ENCODE measurements at places on chromosomes 2 and 18. TPM values are rescaled to one million over a fixed set of nuclear protein-coding genes. Genes with fewer than 3 reads are reported as not detected.
A peak's percentile ranks its signal among the peaks of the same experiment; 100 is the strongest.

- no peak overlapping the region for H3K4me3 ChIP-seq
- no peak for DNase-seq
- peaks cover 32% of the 10 kb centered on the region for H3K36me3 ChIP-seq
- H3K4me1 ChIP-seq = no peaks in the 10 kb centered on the region
- peak overlapping the region; percentile 13 for H3K27ac ChIP-seq
These were observed 34.7 kb upstream of the CALCRL start for GRCh38 chr2:187482796-187483195.

Gene SP110
- total RNA-seq = 6.2 TPM

Gene ADRA2B
- 0.28 TPM for total RNA-seq

GRCh38 chr2:122244598-122245229 is 489.3 kb downstream of the TSN start:
- no peak overlapping the region for H3K4me3 ChIP-seq
- H3K36me3 ChIP-seq = no peaks in the 10 kb centered on the region
- H3K4me1 ChIP-seq = no peaks in the 10 kb centered on the region
- no peak overlapping the region for H3K27ac ChIP-seq
- H3K27me3 ChIP-seq = no peaks in the 10 kb centered on the region
- DNase-seq = no peak

Gene ABCB11
- total RNA-seq = 0.05 TPM

DNA sequence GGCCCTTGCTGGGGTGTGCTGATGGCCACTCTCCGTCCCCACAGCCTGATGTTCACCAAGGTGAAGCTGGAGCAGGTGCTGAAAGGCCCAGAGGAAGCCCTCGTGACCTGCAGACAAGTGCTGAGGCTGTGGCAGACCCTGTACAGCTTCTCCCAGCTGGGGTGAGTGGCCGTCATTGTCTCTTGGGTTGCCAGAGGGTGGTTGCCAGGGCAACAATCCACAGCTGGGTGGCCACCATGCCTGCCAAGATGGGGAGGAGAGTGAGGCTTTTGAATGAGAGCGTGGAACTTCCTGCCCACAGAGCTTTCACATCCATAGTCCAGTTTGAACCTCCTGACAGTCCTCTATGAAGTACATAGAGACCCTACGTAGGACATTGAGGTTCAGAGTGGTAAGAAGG is 108.8 kb downstream of the STPG4 start:
- H3K4me1 ChIP-seq = peaks cover 29% of the 10 kb centered on the region
- no peak overlapping the region for H3K27ac ChIP-seq
- no peaks in the 10 kb centered on the region for H3K27me3 ChIP-seq
- DNase-seq = no peak

Gene RAD51AP2
- not detected for total RNA-seq

- no peaks in the 10 kb centered on the region for H3K27me3 ChIP-seq
- peak overlapping the region; percentile 36 for H3K27ac ChIP-seq
- H3K36me3 ChIP-seq = no peaks in the 10 kb centered on the region
- no peaks in the 10 kb centered on the region for H3K4me1 ChIP-seq
- H3K4me3 ChIP-seq = peak overlapping the region; percentile 33
- DNase-seq = peak; percentile 35
These were observed 887.9 kb downstream of the NRXN1 start for GRCh38 chr2:50143822-50144575.

DNA sequence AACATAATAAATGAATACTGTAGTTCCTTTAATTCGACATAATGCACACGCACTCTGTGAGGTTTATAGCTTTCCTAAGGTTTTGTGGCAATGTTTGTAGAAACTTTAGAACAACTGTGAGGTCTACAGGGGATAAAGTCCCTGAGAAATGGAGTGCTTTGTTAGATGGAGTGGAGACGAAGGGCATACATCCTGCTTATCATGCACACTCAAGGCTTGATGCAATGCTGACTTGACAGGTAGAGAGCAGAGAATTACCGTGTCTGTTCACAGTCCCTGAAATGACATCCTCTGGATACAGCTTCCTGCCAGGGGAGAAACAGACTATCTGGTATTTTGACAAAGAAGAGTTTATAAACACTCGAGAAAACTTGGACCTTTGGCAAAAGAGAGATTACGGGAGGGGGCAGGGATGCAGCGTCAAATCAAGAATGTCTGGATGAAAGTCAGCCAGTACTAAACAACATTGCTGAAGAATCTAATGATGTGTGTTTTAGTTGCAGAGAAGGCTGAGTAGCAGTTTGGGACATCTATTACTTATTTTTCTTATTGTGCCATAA is 766.9 kb upstream of the ZEB2 start:
- H3K36me3 ChIP-seq = no peaks in the 10 kb centered on the region
- DNase-seq = no peak
- H3K4me1 ChIP-seq = no peaks in the 10 kb centered on the region
- H3K27ac ChIP-seq = no peak overlapping the region
- H3K27me3 ChIP-seq = no peaks in the 10 kb centered on the region

Gene TEKT4
- total RNA-seq = 0.26 TPM

- no peaks in the 10 kb centered on the region for H3K4me1 ChIP-seq
- H3K27me3 ChIP-seq = no peaks in the 10 kb centered on the region
- H3K4me3 ChIP-seq = no peak overlapping the region
- DNase-seq = no peak
- no peaks in the 10 kb centered on the region for H3K36me3 ChIP-seq
These were observed 21.6 kb downstream of the SNORC start for GRCh38 chr2:232891621-232892071.

Gene SULT1C4
- total RNA-seq = not detected

GRCh38 chr2:4098137-4098536 is 394.8 kb downstream of the DCDC2C start:
- DNase-seq = no peak
- H3K4me1 ChIP-seq = no peaks in the 10 kb centered on the region
- no peaks in the 10 kb centered on the region for H3K27me3 ChIP-seq
- H3K36me3 ChIP-seq = no peaks in the 10 kb centered on the region

Gene CAB39
- 39.9 TPM for total RNA-seq

DNA sequence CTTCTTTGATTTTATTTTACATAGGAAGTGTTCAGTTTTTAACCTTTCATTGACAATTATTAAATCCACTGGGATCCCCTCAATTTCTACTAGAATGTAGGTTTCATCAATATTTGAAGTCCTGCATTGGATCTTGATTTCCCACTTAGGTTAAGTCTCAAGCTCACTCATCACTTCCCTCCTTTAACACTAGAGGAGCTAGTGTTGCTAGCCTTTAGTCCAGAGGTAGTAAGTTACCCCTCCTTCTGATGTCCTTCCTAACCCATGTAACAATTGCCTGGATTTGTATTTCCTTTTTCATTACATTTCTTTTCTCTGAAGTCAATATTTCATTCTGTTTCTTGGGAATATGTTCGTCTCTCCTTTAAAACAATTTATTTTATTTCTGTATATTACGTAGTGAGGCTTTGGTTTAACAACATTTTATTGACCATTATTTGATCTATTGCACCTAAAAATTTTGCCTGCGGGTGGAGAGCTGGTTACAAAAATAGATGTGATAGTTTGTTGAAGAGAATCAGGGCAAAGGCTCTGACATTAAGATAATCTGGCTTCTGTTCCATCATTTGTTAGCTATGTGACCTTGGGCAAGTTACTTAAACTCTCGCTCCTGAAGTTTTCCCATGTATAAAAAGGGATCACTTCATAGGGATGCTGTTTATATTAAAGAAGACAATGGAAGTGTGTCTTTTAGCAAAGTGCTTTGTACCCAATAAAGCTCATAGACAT is 833.0 kb downstream of the SLC4A3 start:
- H3K4me1 ChIP-seq = no peaks in the 10 kb centered on the region
- no peaks in the 10 kb centered on the region for H3K36me3 ChIP-seq
- no peak for DNase-seq
- no peaks in the 10 kb centered on the region for H3K27me3 ChIP-seq

Gene HJURP
- total RNA-seq = 87.0 TPM

- no peaks in the 10 kb centered on the region for H3K27me3 ChIP-seq
- H3K27ac ChIP-seq = no peak overlapping the region
- DNase-seq = no peak
- peaks cover 3% of the 10 kb centered on the region for H3K36me3 ChIP-seq
- H3K4me3 ChIP-seq = no peak overlapping the region
These were observed 4.0 kb upstream of the RND3 start for GRCh38 chr2:150491430-150491829.

- H3K4me3 ChIP-seq = no peak overlapping the region
These were observed 567 bp downstream of the NT5C1B start for GRCh38 chr2:18588802-18589201.

DNA sequence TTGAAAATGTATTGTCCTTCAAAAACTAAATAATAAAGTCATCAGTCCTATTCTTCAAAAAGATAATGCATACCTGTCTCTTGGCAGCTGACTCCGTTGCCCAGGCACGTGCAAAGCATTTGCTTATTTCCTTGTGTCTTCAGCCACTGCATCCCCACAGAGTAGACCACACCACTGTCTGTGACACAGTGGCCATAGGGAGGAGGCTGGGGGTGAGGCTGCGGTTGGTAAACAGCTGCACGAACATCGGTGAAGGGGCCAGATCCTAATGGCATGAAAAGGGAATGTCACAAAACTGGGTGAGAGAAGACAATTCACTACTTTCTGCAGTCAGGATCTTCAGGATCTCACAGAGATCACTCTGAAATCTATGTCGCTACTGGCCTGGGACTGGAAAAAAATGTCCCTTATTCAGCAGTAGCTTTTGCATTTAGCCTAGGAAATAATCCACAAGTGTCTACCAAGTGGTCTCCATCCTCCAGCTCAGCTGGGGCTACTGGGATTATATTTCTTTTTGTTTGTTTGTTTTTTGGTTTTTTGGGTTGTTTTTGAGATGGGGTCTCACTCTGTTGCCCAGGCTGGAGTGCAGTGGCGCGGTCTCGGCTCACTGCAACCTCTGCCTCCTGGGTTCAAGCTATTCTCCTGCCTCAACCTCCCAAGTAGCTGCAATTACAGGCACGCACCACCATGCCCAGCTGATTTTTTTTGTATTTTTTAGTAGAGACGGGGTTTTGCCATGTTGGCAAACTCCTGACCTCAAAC is 10.7 kb downstream of the FN1 start:
- H3K4me1 ChIP-seq = no peaks in the 10 kb centered on the region
- H3K4me3 ChIP-seq = no peak overlapping the region

GRCh38 chr18:31512203-31512764 is 14.3 kb downstream of the DSG2 start:
- DNase-seq = no peak
- H3K4me1 ChIP-seq = no peaks in the 10 kb centered on the region
- no peak overlapping the region for H3K4me3 ChIP-seq
- H3K27me3 ChIP-seq = no peaks in the 10 kb centered on the region
- no peak overlapping the region for H3K27ac ChIP-seq
- H3K36me3 ChIP-seq = no peaks in the 10 kb centered on the region

- no peaks in the 10 kb centered on the region for H3K4me1 ChIP-seq
- no peaks in the 10 kb centered on the region for H3K36me3 ChIP-seq
- H3K27me3 ChIP-seq = no peaks in the 10 kb centered on the region
- no peak overlapping the region for H3K4me3 ChIP-seq
- no peak overlapping the region for H3K27ac ChIP-seq
- DNase-seq = no peak
These were observed 468.2 kb upstream of the TNP1 start for GRCh38 chr2:217327953-217328621.

Gene SF3B6
- 129 TPM for total RNA-seq

Gene CRYGA
- total RNA-seq = not detected

Gene OBSL1
- total RNA-seq = 25.5 TPM

Gene LOXL3
- 1.0 TPM for total RNA-seq

GRCh38 chr2:21395366-21395765 is 271.6 kb downstream of the TDRD15 start:
- H3K4me3 ChIP-seq = no peak overlapping the region
- DNase-seq = no peak
- H3K27me3 ChIP-seq = no peaks in the 10 kb centered on the region
- H3K36me3 ChIP-seq = no peaks in the 10 kb centered on the region

DNA sequence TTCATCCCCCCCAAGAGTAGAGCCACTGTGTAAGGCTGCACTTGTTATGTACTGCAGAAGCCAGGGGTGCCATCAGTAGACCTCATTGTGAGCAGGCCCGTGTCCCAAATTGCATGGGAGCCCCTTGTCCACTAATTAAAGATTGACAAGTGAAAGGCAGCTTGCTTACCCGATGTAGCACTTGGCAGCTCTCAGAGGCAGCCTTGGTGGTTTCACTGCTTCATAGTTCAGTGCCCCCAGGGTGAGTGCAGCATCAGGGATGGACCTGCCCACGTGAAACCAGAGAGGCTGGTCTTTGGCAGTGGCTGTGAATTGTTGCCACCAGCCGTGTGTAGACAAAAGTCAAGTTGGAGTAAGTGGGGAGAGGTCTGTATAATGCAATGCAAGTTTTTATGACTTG is 13.3 kb downstream of the TUBB6 start:
- H3K4me1 ChIP-seq = peaks cover 4% of the 10 kb centered on the region
- no peak for DNase-seq
- H3K27me3 ChIP-seq = no peaks in the 10 kb centered on the region
- H3K4me3 ChIP-seq = no peak overlapping the region

GRCh38 chr2:197705121-197705911 is at the start of gene MARS2:
MARS2 (plus strand) TSS chr2:197705369; CDS start chr2:197705406, 37 bp downstream.
- H3K4me1 ChIP-seq = peaks cover 15% of the 10 kb centered on the region
- peak within 1 kb of the TSS; percentile 99 for H3K27ac ChIP-seq
- H3K4me3 ChIP-seq = peak within 1 kb of the TSS; percentile 94

DNA sequence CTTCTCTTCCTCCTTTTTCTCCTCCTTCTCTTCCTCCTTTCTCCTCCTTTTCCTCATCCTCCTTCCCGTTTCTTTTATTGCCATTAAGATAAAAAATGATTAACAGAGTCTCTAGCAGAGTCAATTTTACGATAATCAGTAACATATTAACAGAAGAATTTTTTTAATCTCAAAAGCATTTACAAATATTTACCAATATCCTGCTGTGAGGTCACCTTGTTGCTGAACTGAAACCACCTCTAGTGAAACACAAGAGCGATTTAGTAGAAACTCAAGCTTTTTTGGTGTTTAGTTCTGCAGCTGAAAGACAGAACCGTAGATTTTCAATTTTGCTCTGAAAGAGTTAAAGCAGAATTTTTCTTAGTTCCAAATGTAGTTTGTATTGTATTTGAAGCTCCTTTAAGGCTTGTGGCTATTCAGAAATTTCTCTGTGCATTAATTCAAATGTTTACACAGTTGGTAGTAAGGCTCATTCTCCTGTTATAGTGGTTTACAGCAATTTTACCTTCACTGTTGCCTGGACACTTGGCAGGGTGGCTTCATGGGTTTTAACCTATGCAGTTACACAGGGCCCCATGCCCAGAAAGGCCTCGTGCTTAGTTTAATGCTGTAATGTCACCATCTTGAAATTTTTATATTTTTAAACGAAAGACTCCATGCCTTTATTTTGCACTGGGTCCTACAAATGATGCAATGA is 1106.6 kb upstream of the FAM98A start:
- H3K36me3 ChIP-seq = no peaks in the 10 kb centered on the region
- no peaks in the 10 kb centered on the region for H3K27me3 ChIP-seq
- DNase-seq = no peak
- H3K4me3 ChIP-seq = no peak overlapping the region
- H3K4me1 ChIP-seq = no peaks in the 10 kb centered on the region

Gene OTX1
- total RNA-seq = 4.2 TPM

All from Panc1 (cell line).